DMS153 (cell line): ENCODE measurements at places on chromosomes 5 and 9.

- no peak for DNase-seq
These were observed 37.1 kb downstream of the VAV2 start for GRCh38 chr9:133954862-133955529.

DNA sequence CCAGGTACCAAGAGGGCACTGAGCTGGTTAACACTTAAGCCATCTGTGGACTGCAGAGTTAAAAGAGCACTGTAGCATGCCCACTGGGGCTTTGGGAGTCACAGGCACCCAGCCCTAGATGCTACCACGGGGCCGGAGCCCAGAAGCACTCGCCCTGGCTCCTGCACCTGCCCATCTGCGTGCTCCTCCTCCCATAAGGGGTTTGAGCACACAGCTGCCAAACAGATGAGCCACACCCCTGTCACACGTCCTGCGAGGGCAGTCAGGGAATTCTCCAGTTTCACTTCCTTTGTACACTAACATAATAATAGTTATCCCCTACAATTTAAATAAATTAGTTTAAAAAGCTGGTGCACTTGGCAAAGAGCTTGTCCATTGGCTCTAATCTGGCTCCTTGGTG, 4.5 kb upstream of the PCA3 start:
- DNase-seq: peak; percentile 86

GRCh38 chr5:169044962-169045361, 256.0 kb downstream of the SLIT3 start:
- no peak for DNase-seq

DNA sequence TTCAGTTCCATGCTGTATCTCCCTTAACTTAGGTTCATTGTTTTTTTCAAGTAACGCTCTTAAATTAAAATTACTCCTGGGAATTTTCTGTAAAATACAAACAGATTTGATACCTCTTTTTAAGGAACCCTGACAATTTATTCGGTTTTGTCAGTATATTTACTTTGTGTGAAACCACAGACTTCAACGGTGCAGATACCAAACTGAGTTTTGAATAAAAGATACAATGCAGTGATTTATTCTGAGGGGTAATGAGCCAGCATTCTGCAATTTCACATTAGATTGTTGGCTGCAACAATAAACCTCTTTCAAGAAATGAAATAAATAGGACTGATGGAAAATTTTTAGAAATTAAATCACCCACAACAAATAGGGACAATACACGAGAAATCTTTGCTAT, 308.6 kb upstream of the EDIL3 start:
- no peak for DNase-seq

- no peak for DNase-seq
These were observed 216.0 kb downstream of the KDM4C start for GRCh38 chr9:6973762-6974161.

GRCh38 chr9:131743501-131743900, 3.6 kb upstream of the RAPGEF1 start:
- DNase-seq: no peak

DNA sequence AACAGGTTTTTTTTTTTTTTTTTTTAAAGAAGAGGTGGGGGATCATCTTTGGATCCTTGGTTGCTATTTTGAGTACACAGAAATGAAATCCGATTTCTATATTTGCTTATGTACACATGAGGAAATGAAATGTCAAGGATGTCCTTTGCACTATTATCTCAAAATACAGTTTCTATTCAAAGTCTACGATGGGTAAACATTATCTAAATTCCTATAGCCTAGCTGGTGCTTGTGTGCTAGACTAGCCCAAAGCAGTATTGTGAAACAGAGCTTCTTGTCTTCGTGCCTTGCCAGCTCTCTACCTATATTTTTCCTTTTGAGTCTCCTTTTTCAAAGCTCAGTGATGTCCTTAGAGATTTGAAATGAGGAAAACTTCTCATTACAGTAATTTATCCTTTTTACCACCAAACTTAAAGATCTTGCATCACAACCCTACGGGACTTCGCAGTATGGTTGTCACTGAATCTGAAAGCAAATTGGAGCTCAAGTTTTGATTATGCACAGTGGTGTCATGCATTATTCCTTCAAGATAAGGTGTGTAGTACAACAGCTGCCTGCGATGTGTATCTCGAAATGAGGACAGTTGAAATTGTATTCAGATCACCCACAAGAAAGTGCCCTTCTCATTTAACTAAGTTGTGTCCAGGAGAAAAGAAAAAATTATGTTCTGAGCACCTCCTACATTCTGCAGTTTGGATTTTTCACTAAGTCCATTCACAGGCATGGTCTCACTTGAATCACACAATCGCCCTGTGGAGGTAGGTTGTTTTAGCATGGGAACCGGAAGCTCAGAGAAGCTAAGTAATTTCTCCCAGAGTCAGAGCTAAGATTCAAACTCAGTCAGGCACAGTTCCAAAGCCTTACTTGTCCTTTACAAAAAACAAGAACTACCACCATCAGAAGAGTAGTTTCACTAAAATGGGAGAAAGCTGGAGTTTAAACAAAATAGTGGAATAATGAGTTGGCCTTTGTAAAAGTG, 379.0 kb downstream of the GLIS3 start:
- no peak for DNase-seq
